ENCODE measurements at places on chromosomes 2 and 18.

- DNase-seq: peak; percentile 22
These were observed 344.3 kb upstream of the KCNH7 start for GRCh38 chr2:163182764-163183354.

- DNase-seq: no peak
These were observed 180.6 kb downstream of the ZNF407 start for GRCh38 chr18:74778191-74778847.

- DNase-seq: no peak
These were observed 461.2 kb downstream of the CDH2 start for GRCh38 chr18:27715751-27716150.

- DNase-seq: no peak
These were observed 85.8 kb downstream of the PLEKHM3 start for GRCh38 chr2:207939342-207940108.

DNA sequence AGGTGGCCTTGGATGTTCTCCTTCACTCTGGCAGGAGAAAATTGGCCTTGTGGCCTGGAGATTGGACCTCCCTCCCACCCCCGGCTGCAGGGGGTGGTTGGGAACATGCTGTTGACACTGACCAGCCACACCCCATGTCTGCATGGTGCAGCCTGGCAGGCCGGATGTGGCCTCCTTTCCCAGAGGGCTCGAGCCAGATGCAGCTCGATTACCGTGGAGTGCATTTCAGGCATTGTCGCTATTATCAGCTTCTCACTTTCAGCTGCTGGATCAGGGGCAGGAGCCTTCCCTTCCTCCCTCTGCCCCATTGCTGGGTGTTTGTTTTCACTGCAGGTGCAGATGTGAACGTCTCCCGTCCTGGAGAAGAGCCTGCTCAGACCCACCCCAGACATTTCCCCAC is 211.0 kb upstream of the SIX2 start:
- DNase-seq: peak; percentile 72

- DNase-seq: no peak
These were observed 164.4 kb upstream of the SKOR2 start for GRCh38 chr18:47415881-47416280.

DNA sequence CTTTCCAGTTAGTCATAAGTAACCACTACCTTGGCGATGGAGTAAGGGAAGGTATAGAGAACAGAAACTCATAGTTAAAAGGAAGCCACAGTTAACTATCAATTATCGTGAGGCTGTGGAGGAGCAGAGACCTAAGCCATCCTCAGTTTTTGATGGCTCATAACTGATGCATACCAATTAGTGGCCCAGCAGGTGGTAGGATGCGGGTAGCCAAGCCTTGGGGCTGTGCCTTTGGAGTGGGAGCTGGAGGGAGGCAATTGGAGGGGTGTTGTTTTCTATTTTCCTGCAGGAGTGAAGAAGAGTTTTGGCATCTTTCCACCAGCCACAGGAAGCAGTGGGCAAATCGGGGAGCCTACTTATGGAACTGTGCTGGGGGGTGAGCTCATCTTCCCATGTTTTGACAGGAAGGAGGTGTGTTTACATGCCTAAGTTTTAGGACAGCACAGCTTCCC is 194.8 kb downstream of the TPGS2 start:
- DNase-seq: peak; percentile 77

GRCh38 chr2:111710613-111711012 is 173.4 kb downstream of the ANAPC1 start:
- DNase-seq: no peak

GRCh38 chr2:18491577-18491976 is 68.9 kb downstream of the RDH14 start:
- no peak for DNase-seq

- no peak for DNase-seq
These were observed 5.6 kb downstream of the TXNL4A start for GRCh38 chr18:79982736-79983135.

- DNase-seq: no peak
These were observed 170.4 kb upstream of the TANK start for GRCh38 chr2:160989778-160990177.

DNA sequence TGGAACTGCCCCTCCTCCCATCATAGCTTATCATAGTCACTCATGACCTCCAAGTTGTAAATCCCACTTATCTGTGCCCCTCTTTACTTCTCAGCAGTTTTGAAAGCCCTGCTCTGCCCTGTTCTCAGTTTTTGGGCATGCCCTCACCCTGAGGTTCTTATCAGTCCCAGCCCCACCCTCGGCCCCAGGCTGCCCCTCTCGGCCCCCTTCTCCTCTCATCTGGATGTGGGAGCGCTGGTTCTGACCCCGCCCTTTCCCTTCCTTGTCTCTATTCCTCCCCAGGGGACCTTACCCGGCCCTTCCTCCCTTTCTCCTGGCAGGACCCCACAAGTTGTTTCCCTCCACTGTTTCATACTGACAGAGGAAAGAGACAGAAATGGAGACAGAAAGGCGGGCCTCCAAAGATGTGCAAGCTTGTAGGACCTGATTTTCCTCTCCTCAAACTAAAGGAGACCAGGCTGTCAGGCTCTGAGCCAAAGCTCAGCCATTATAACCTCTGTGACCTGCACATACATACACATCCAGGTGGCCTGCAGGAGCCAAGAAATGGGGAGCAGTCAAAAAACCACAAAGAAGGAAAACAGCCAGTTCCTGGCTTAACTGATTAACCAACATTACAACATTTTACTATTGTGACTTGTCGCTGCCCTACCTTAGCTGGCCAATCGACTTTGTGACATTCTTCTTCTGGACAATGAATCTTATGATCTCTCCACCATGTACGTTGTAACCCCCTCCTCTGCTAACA is 171.0 kb upstream of the HS6ST1 start:
- DNase-seq: no peak

DNA sequence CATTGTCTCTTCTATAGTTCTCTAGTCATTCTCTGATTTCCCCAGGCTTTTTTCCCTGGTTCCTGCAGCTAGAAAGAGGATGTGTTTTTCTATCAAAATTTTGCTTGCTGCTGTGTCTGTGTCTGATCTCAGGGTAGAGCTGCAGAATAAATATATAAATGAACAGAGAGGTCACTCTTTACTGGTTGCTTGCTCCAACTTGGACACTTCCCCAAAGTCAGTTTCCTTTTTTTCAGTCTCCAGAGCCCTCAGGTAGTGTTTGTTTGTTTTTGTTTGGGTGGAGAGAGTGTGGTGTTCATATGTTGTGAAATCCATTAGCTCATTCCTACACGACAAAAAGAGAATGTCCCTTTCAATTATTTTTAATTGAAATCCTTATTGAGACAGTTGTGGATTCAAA is 85.8 kb downstream of the CERS6 start:
- no peak for DNase-seq

DNA sequence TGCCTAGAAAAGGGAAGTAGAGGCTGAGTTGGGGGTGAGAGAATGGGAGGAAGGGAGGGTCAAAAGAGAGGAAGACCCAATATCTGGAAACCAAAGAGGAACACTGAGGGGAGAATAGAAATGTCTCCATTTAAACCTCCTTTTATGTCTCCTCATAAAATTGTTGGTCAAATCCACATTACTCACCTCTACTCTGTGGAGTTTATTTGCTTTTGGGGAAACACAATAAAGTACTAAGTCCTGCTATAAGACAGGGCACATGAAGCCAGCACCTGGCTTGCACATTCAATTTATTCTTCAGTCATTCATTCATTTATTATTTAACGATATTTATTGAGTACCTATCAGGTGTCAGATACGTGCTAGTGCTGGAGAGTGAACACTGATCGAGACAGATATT is 60.3 kb upstream of the NFE2L2 start:
- DNase-seq: no peak

GRCh38 chr2:159921752-159922404 is 123.9 kb upstream of the CD302 start:
- DNase-seq: peak; percentile 18

DNA sequence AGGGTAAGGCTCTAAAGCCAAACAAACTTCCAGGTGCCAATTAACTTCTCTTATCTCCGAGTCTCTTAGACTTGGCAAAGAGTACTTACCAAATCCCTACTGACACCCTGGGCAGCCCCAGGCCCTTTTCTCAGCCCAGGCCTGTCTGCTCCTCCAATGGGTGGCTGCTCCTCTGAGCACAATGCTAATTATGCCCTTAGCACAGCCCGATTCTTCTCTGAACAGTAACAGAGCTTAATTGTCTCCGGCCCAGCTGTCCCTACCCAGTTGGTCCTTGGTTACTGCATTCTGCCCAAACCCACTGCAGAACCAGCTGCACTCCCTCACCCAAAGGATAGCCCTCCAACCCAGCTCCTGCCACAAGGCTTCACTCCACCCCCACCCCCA is 110.3 kb downstream of the SMAD7 start:
- DNase-seq: no peak

Data from RPMI7951 (cell line).